ENCODE measurements at places on chromosomes 2 and 18. TPM values are rescaled to one million over a fixed set of nuclear protein-coding genes. Genes with fewer than 3 reads are reported as not detected.

DNA sequence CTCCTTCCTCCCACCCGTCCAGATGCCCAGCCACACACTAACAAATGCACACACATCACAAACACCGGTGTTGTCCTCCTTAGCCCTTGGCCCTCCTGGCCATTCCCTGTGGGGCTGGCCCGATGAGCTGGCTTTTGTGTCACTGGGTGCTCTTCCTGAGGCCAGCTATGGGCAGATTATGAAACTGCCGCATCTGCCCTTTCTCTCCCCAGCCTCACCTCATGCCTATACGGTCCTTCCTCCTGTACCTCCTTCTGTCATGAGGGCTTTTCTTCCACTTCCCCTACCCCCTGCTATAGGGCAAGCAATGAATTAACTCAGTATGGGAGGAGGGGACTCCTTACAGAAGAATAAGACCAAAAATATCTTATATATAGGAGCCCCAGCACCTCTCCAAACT, 10.3 kb upstream of the INO80C start:
- DNase-seq: no peak

- no peak for DNase-seq
Measured at GRCh38 chr2:223563462-223563861, 38.7 kb downstream of the SCG2 start.

DNA sequence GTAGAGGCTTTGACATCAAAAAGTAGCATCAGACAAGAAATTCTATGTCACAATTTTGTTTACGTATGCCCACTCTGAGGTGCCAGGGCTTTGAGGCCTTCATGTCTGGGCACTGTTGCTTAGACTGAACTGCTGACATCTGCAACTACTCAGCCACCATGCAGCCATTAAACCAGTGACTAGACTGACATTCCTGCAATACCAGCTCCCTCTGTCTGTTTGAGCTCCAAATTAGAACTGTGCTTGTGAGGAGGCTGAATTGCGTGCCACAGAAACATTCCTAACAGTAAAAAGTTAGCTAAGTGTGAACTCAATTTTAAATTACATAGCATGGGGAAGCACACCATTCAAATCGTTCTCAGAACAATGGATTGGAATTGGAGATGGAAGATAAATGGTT, 163.2 kb downstream of the INSIG2 start:
- no peak for DNase-seq

DNA sequence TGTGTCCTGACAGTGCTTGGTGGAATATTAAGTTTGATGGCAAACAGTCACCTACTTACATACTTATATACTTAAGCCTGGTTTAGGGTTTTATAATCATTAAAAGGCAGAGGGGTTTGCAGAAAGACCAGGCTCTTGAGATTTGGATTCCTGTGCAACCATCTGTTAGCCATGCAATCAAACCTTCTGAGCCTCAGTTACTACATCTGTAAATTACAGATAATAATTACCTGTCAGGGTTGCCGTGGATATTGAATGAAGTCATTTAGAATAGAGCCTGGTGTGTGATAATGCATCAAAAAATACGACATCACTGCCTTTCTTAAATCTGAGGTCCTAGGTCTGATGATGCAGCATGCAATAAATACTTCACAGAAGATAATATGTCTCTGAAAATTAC, 152.9 kb downstream of the ARHGAP28 start:
- no peak for DNase-seq

- no peak for DNase-seq
Measured at GRCh38 chr18:49767111-49768050, 46.0 kb downstream of the ACAA2 start.

DNA sequence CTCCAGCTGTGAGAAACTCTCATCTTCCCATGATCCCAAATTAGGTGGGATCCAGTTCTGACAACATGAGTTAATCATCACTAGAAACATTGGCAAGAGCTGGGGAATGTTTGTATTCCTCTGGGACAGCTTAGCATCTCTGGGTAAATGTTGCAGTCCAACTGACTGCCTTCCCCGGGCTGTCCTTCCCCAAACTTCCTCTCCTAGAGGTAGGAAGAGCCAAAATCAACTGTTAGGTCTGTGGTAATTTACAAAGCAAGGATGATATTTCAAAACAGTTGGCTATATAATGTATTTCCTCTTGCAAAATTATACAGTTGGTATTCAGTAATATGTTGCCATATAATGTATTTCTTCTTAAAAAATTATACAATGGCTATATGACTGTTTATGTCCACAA, 148.5 kb downstream of the MGAT5 start:
- no peak for DNase-seq

DNA sequence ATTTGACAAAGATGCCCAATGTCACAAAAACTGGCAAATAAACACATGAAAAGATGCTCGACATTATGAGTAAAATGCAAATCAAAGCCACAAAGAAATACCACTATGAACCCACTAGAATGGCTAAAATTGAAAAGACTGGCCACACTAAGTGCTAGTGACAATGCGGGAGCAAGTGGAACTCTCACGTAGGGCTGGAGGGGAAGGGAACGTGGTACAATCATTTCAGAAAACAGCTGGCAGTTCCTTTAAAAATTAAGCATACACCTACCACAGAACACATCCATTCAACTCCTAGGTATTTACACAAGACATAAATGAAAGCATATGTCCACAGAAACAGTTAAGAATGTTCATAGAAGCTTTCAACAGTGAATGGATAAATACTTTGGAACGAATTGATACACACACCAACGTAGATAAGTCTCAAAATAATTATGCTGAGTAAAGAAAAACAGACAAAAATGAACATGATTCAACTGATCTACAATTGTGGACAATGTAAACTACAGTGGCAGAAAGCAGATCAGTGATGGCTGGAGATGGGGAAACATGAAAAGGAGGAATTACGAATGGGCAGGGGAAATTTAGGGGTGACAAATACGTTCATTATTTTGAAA, 71.7 kb downstream of the MYOM1 start:
- no peak for DNase-seq

DNA sequence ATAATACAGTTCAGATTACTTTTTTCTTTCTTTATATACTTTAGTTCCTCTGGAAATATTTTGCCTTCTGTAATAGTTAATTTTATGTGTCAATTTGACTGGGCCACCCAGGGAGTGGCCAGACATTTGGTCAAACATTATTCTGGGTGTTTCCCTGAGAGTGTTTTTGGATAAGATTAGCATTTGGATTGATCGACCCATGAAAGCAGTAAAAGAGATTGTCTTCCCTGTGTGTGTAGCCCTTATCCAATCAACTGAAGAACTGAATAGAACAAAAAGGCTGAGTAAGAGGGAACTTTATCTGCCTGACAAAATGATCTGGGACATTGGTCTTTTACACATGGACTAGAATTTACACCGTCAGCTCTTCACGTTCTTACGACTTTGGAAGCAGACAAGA, 1190.1 kb upstream of the FAM98A start:
- DNase-seq: no peak

- no peak for DNase-seq
Measured at GRCh38 chr2:233702238-233702637, 9.5 kb downstream of the UGT1A6 start.

DNA sequence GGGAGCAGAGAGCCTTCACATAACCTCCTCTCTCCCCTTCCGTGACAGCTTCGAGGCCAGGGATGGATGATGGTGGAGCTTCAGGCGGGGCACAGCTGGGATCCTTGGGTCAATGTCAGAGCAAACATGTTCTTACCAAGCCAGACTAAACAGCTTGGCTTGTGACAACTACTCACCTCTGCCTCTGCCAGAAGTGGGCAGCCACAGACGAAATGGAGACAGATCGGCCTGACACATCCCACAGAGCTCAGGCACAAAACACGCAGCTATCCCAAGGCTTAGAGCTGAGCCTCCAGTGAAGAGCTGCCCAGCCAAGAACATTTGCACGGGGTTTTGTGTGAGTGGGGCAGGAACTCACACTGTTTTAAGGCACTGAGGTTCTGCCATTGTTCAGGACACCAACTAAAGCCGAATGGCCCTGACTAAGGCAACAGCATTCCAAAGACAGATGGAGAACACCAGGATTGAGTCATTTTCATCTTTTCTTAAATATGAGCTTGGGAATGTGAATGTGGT, 12.8 kb downstream of the PXDN start:
- DNase-seq: no peak

- peak; percentile 54 for DNase-seq
Measured at GRCh38 chr2:96801005-96801785, 14.9 kb upstream of the CNNM3 start.

GRCh38 chr2:20663196-20664070, 3.5 kb upstream of the GDF7 start:
- DNase-seq: no peak

DNA sequence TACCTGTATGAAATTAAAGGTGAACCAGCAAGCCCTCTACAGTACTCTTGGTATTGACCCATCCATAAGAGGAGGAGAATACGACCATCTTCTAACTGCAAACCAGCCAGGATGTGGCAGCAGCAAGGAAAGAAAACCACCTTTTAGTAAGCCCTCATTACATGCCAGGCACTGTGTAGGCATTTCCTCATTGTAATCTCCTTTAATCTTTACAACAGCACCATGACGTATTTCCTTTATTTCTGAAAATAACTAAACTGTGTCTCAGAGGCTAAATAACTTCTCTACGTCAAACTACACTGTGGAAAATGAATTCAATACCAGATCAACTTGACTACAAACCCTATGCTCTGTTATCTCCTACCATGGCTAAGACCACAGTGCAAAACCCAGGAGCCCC, 18.2 kb downstream of the WDR35 start:
- DNase-seq: peak; percentile 32

GRCh38 chr2:45699032-45699658, 47.7 kb downstream of the PRKCE start:
- no peak for DNase-seq

GRCh38 chr2:104473546-104473945, 380.4 kb upstream of the POU3F3 start:
- no peak for DNase-seq

GRCh38 chr2:190432567-190433231, 24.5 kb downstream of the MFSD6 start:
- DNase-seq: no peak

DNA sequence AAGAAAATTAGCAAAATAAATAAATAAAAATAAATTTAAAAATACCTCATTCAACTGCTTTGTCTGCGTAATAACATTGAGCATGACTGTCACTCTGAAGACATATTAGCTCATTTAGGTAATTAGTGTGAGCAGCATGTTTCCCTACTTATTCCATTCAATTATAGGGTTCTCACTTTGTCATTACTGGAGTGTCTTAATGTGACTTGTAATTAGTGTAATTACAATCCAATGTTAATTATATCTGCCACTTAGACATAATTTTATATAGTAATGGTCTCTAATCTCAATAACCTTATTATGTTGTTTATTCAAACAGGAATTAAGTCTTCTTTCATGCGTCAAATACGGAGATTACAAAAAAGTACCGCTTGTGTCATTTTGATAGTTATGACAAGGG, 893.9 kb upstream of the ACVR2A start:
- no peak for DNase-seq

- no peak for DNase-seq
Measured at GRCh38 chr2:219726916-219727315, 99.5 kb downstream of the SLC4A3 start.

DNA sequence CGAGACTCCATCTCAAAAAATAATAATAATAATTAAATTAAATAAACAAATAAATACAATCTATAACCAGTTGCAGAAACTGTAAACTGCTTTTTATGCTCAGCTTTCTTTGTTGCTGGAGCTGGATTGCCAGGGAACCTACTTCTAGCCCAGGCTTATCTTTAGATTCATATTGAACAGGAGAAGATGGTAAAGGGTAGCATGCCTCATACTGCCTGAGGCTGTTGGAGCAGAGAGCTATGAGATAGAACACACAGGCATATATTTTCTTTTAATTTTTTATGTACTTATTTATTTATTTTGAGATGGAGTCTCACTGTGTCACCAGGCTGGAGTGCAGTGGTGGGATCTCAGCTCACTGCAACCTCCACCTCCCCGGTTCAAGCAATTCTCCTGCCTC, 28.7 kb upstream of the EML4 start:
- DNase-seq: no peak

GRCh38 chr2:67234440-67234839, 162.7 kb upstream of the ETAA1 start:
- no peak for DNase-seq

DNA sequence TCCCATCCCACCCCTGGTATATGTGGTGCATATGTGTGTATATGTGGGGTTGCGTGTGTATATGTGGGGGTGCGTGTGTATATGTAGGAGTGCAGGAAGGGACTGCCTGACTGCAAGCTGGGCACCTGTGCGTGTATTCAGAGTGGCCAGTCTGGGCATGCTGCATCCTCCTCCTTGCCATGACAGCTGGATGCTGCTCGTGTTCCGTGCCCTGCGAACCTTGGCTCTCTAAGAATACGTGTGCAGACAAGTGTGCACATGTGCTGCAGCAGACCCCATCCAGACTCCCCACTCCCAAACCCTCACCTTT, 222.1 kb downstream of the CELF4 start:
- no peak for DNase-seq

The REG1B gene
- not detected for total RNA-seq

The KIF5C gene
- total RNA-seq: 6.8 TPM

The ANKRD62 gene
- not detected for total RNA-seq

The CARF gene
- total RNA-seq: 10.6 TPM

The TOGARAM2 gene
- total RNA-seq: 1.2 TPM

The CTLA4 gene
- total RNA-seq: 20.6 TPM

Measured in naive thymus-derived CD4-positive, alpha-beta T cell (primary cell).